ENCODE measurements at places on chromosomes 4 and X.

DNA sequence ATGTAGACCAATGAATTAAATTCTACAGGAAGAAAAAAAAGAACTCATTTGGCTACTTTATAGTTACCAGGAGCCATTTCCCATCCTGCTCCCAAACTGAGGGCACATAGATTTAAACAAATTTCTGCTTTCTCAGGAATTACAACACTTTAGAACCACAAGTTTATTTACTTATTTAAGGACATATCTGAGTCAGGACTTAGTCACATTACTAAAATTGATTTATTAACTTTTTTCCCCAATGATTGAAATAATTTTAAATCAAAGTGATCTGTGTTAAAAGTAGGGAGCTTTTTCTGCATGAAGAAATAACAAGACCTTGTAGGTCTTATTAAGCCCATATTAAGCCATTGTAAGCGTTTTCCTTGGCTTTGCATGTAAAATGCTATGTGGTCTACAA is 291.0 kb upstream of the HAND2 start:
- DNase-seq: peak; percentile 40

- DNase-seq: no peak
Measured at GRCh38 chr4:128574706-128575105, 234.8 kb upstream of the JADE1 start.

GRCh38 chr4:150624055-150624454 is 42.1 kb downstream of the MAB21L2 start:
- no peak for DNase-seq

GRCh38 chr4:168453146-168453545 is 27.1 kb downstream of the DDX60L start:
- no peak for DNase-seq

DNA sequence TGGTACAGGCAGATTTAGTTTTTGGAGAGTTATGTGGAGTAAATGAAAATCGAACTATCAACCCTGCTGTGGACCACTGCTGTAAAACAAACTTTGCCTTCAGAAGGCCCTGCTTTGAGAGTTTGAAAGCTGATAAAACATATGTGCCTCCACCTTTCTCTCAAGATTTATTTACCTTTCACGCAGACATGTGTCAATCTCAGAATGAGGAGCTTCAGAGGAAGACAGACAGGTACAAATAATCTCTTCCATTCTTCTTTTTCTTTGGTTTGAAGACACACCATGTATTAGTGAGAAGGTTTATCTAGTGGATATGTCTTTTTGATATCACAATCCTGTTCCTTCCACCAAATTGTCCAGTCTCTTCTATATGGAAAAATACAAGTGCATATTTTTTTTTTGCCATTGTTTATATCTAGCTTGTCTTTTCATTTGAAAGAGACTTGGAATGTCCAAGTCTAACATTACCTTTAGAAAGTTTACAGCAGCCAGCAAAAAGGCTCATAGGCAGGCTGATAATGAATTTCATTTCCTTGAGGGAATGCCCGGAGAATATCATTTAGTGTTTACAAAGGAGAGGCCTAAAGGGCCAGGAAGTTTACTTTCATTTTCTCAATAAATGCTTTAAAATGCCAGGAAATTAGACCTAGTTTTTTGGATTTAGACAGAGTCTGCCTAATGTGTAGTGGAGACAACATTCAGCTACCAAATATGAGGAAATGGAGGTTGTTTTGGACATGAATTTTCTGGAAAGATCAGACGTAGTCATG is 18.6 kb downstream of the AFM start:
- DNase-seq: no peak

- DNase-seq: no peak
Measured at GRCh38 chr4:153808175-153808574, 19.3 kb upstream of the SFRP2 start.

DNA sequence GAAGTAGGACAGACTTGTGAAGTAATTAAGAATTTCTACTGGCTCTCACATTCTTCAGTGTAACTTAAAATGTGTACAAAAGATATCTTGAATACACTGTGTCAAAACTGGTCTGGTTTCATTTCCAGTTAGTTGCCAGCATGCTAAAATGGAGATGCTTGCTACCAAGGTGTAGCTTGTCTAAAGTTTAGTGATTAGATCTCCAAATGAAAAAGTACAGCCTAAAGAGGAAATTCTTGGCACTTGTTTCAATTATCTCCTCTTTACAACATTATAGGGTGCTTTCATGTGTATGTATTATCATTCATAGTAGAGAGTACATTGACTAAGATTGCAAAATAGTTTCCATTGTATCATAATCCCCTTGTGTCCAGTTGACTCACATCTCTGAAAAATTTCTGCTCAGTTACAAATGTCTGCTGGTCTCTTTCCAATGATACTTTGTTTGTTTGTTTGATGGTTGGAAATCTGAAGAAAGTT is 97.3 kb upstream of the SPRY1 start:
- DNase-seq: peak; percentile 39

- DNase-seq: no peak
Measured at GRCh38 chr4:126318376-126318775, 1003.6 kb downstream of the FAT4 start.

GRCh38 chr4:53131562-53131925 is 234.3 kb downstream of the SCFD2 start:
- DNase-seq: no peak

DNA sequence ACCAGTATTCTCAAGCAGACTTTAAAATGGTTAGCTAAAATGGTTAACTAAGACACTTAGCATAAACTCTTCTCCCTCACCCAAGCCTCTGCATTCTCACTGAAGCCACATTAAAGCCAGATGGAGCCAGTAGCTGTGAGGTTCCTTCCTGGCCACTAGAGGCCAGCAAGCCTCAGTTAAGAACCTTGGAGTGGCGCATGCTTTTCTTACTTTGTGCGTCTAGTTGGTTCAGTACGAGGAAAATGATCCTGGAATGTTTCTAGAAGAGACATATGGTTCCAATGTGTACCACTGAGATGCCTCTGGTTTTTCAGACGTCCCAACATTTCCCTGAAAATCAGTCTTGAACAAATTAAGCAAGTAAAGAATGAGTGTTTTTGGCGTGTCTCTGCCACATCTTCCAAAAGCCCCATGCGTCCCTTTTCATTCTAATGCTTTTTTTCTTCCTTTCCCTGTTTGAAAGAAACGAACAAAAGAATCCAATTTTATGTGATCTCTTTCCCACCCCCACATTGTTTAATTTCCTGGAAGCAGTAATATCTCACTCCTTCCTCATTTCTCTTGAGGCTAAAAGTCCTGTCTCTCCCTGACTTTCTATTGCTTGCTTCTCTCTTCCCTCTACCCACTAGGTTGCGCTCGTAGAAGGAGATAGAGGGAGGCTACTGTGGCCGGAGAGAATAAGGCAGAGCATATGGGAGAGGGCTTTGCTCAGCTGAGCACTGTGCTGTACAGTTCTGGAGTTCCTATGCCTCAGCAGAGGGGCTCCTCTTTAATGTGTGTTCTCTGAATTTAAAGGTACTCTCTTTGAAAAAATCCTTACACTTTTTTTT is 82.9 kb upstream of the TAB3 start:
- DNase-seq: no peak

DNA sequence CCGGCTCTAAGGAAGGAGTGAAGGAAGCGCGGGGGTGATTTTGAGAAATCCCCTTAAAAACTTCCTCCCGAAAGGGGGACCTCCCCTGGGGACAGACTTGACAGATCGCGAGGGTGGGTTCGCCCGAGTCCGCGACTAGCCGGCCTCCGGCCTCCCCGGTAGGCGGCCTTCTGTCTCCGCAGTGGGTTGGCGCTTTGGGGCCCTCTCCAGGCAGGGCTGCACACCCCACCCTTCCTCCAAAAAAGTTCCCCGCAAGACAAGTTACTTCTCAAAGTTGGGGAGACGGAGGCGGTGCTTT is 24.8 kb downstream of the HOPX start:
- no peak for DNase-seq

DNA sequence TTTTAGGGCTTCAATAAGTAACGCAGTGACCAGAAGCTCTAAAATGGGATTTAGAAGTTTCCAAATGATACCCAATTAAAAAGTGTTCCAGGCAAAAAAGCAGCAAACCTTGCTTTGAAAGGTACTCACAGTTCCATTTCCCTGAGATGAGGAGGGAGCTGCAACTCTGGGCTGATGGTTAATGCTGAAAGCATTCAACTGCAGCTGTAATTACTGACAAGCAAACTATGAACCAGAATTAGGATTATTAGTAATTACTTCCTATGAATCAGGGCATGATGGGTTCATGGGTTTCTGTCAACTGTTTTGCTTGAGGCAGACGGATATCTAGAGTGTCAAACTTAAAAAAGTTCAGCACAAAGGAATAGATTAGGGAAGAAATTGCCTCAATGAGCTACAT is 357.4 kb downstream of the STIM2 start:
- no peak for DNase-seq

GRCh38 chr4:144499777-144500176 is 146.2 kb upstream of the HHIP start:
- no peak for DNase-seq

GRCh38 chr4:54940996-54941865 is 184.2 kb downstream of the KDR start:
- no peak for DNase-seq

- no peak for DNase-seq
Measured at GRCh38 chrX:32448320-32448719, 763.0 kb downstream of the DMD start.

DNA sequence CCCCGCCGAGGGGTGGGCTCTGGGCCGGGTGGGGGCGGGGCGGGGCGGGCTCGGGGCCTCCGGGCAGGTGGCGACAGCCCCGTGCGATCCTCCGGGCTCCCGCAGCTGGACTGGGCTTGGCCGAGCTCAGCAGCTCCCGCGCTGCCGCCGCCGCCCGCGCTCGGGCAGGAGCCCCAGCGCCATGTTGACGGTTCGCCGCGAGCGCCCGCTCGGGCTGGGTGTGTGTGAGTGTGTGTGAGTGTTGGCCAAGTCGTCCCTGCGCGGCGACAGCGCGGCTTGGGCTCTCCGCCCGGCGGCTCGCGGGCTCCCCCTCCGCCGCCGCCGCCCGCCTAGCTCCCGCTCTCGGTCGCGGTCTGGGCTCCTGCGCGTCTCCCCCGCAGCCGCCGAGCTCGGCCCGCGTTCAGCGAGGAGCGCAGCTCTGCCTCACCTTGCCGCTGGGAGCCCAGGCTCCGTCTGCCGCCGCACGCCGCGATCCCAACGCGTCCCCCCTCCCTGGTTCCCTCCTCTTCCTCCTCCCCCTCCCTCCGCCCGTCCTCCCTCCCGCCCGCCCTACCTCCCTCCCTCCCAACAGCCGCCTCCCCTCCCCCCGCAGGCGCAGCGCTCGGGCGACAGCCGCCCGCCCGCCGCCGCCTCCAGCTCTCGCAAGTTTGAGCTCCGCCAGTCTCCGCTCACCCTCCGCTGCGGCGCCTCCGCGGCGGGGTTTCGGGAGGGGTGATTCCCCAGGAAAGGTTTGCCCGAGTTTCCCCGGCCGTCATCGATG is at the start of gene BCOR:
TSS of gene BCOR (minus strand) at position 455 of the 760 bp plus-strand sequence. CDS start 20,029 bp downstream, outside the sequence.
- DNase-seq: no peak

DNA sequence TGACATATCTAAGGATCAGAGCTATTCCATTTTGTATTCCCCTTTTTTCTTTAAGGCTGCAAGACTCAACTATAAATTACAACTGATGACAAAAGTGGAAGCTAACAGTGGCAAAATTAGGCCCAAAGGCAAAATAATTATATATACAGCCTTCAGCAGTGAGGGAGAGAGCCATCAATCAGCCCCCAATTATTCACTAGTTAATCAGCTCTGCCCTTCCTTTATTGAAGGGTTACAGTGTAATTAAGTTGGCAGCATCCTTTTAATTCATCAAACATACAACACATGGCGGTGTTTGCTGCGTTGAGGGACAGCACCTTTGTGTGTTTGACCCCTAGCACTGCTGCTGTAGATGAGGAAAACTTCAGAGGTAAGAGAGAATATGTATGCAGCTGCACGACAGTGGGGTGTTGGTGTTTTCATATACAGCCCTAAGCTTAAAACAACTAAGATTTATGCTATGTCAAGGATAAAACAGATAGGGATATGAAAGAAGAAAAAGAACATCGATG is 973.9 kb upstream of the POU3F4 start:
- no peak for DNase-seq

DNA sequence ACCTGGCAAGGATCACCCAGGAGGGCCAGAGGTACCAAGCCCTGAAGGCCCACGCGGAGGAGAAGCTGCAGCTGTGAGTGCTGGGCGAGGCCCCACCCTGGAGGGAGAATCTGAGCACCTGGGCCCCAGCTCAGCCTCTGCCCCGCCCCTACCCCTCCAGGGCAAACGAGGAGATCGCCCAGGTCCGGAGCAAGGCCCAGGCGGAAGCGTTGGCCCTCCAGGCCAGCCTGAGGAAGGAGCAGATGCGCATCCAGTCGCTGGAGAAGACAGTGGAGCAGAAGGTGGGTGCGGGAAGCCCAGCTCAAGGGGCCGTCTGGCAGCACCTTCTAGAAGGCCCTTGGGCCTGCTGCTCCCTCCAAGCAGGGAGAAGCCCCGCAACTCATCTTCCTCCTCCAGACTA is 23.2 kb downstream of the TACC3 start:
- DNase-seq: no peak

DNA sequence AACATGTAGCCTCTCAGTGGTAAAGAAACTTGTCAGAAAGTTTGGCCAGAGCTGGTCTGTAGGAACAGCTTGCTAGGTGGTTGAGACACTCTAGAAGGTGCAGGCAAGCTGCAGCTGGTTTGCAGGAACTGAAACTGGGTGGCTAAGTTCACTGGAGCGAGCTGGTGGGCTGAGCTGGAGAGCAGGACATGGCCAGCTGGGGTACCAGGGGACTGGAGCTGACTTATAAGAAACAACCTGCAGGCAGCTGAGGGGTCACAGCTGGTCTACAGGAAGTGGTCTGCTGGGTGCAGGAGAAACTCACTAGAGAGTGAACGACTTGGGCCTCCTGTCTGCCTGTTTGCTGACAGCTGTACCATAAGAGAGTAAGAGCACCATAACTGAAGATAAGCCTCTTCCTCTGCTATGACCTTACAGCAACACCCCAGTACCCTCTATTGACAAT is 157.1 kb upstream of the LNX1 start:
- no peak for DNase-seq

GRCh38 chr4:64889906-64890610 is 480.8 kb upstream of the TECRL start:
- no peak for DNase-seq

DNA sequence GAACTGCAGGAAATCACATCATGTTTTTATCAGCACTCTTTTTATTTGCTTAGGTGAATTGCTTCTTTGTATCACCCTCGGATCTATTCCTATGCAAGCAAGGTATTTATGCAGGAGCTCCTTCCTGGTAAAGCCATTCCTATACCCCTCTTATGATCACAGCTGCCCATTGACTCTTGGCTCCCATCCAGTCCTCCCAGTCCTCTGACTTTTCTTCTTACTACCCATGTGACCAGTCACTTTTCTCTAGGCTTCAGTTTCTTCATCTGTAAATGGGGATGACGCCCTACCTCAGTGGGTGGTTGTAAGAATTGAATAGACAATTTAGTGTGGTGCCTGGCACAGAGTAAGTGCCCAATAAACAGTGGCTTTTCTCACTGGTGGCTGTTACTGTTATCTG is 144.9 kb downstream of the FHIP1A start:
- no peak for DNase-seq

- DNase-seq: no peak
Measured at GRCh38 chr4:169270810-169271691, at the start of gene SH3RF1. Gene SH3RF1 (minus strand): TSS chr4:169270956. CDS start chr4:169269212, 1,744 bp downstream.

- DNase-seq: no peak
Measured at GRCh38 chrX:118225711-118226428, 109.3 kb upstream of the KLHL13 start.

GRCh38 chrX:103442536-103442901 is 66.2 kb downstream of the BEX3 start:
- no peak for DNase-seq
